Stimulated activated CD8-positive, alpha-beta memory T cell treated with anti-CD3 and anti-CD28 coated beads, Interleukin-7, amount 100 ng/mL, for 1 hour (primary cell): ENCODE measurements at places on chromosomes 1 and 21.

DNA sequence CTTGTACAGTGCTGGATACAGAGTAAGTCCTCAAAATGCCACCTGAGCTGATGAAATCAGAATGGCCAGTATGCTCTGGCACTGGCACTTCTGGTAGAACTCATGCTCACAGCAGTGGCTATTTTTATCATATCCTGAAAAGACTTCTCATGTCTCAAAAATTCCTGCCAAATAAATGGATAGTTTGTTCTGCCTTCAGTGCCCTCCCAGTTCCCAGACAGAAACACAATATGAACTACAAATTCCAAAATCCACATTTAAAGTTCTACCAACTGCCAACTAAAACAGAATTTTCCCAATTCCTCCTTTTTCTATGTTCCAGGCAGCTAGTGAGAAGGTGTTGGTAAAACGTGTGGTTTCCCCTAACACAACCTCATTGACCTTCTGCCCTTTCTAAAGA lies 51.4 kb upstream of the RGS1 start:
- DNase-seq: no peak

- DNase-seq: no peak
These were observed 682.0 kb downstream of the LTN1 start for GRCh38 chr21:28310711-28311110.

GRCh38 chr1:205751036-205751651 lies 1.2 kb upstream of the NUCKS1 start:
- no peak for DNase-seq

- DNase-seq: no peak
These were observed 323.6 kb downstream of the MRPL39 start for GRCh38 chr21:25283720-25284119.

GRCh38 chr1:53696571-53696970 lies 42.4 kb downstream of the GLIS1 start:
- DNase-seq: no peak
